ENCODE measurements at places on chromosomes 5 and 9. TPM values are rescaled to one million over a fixed set of nuclear protein-coding genes. Genes with fewer than 3 reads are reported as not detected.
A peak's percentile ranks its signal among the peaks of the same experiment; 100 is the strongest.

The PLAA gene
- 44.5 TPM for total RNA-seq

The PAIP1 gene
- 127 TPM for total RNA-seq

The MAP3K1 gene
- total RNA-seq, result 8.0 TPM

GRCh38 chr5:40312205-40312604 lies 367.5 kb upstream of the PTGER4 start:
- no peak for DNase-seq

GRCh38 chr9:21672761-21673160 lies 129.7 kb upstream of the MTAP start:
- no peak for DNase-seq

GRCh38 chr9:112012026-112012902 lies 115.7 kb downstream of the UGCG start:
- DNase-seq, result peak; percentile 81

The TYRP1 gene
- 0.36 TPM for total RNA-seq

- DNase-seq, result no peak
Observed at GRCh38 chr9:95465115-95465514, 51.7 kb downstream of the PTCH1 start.

- DNase-seq, result no peak
Observed at GRCh38 chr5:179333796-179334761, 11.2 kb downstream of the ADAMTS2 start.

The FGF10 gene
- 1.8 TPM for total RNA-seq

DNA sequence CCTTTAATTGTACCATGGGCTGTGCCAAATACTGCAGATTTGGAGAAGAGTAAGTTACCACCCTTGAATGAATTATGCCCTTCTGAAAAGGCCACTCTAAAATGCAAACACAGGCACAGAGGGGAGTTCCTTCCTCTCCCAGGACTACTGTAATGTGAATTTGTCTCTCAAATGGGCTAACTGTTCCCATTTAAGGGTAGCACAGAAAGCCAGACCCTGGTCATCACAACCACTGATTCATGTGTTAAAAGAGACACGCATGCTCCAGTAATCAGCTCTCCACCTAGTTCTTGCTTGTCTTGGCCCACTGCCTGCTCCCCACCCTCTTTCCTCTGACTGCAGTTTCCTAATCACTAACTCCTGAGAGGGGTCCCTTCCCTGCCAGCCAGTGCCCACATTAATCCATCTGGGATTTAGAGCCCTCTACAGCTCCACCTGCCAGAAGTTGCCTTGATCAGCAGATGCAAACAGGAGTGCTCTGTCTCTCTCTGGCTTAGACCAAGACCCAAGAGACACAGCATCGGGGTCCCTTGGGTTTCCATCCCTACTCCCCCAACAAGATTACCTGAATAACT lies 382.4 kb downstream of the TMEM167A start:
- no peak for DNase-seq

DNA sequence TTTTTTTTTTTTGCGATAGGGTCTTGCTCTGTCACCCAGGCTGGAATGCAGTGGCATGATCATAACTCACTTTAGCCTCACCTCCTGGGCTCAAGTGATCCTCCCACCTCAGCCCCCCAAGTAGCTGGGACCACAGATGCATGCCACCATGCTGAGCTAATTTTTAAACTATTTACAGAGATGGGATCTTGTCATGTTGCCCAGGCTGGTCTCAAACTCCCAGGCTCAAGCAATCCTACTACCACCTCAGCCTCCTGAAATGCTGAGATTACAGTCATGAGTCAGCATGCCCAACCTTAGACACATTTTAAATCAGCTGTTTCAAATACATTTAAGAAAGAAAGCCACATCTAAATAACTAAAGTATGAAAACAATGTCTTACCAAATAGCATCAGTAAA lies 439.0 kb downstream of the EBF1 start:
- no peak for DNase-seq

DNA sequence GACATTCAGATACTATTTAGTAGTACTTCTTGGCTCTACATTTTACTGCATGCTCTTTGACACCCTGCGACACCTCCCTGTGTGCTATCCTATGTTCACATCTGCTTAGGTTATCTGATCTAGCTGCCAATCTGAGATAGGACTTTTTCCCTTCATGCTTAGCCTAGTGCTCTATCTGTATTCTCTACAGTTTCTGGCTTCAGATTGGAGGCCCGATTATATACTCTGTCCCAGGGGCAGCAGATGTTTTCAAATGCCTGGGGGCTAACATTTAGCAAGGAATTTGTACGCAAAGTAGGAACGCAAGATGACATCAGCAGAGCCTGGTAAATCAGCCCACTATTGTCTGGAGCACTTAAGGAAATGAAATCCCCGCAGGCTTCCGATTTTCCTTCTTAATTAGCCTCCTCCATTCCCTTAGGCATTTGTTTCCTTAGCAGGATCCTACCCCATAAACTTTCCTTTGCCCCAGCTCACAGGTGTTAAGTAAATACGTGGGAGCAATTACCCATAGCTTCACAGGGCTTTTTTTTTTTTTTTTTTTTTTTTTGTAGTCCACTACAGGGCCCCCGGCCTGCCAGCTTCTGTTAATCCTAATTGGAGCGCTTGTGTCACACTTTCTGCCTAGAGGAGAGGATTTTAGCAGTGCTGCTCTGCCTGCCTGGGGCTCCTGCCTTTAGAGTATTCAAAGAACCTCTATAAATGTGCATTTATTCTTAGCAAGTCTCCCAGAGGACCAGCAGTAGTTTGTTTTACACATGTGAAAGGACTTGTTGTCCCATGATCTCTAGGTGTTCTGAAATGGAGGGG lies 61.1 kb upstream of the LPAR1 start:
- no peak for DNase-seq

The PITX1 gene
- 8.3 TPM for total RNA-seq

- peak; percentile 34 for DNase-seq
Observed at GRCh38 chr9:133430244-133430643, 8.1 kb downstream of the ADAMTS13 start.

The TUT7 gene
- 39.8 TPM for total RNA-seq

The FOXD4L4 gene
- total RNA-seq, result under 0.01 TPM

DNA sequence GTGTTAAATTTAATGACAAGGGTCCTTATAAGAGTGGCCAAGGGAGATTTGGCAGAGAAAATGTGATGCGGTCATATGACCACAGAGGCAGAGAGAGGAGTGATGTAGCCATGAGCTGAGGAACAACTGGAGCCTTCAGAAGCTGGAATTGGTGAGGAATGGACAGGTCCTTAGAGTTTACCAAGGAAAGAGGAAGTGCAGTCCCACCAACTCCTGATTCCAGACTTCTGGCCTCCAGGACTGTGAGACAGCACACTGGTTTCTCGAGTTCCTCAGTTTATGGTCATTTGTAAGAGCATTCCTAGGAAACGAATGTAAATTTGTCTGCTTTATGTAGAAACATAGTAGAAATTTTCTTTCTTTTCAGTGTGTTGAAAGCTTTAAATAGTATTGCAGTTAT lies 410.1 kb downstream of the CDH18 start:
- DNase-seq, result no peak

The MED22 gene
- 14.5 TPM for total RNA-seq

The POLE3 gene
- total RNA-seq, result 30.8 TPM

GRCh38 chr5:60436518-60436917 lies 263.4 kb downstream of the DEPDC1B start:
- no peak for DNase-seq

- no peak for DNase-seq
Observed at GRCh38 chr5:173839117-173839713, 48.9 kb upstream of the CPEB4 start.

DNA sequence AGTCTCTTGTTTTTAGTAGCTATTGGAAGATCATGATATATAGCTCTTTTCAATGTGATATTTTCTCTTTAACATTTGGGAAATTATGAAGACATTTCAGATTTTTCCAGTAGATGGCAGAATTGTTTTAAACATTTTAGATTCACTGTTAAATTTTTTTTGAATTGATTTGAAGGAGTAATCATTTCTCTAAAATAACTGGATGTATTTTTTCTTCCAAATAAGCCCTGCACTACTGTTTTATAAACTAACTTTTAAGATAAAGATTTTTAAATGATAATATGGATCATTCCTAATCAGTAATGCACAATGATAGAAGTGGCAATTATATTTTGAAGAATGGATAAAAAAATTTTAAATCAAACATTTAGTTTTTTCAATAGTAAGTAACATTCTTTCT lies 14.2 kb downstream of the NDUFAF2 start:
- no peak for DNase-seq

GRCh38 chr9:108191065-108191464 lies 664.7 kb downstream of the ACTL7B start:
- no peak for DNase-seq

The ANKRD18A gene
- not detected for total RNA-seq

- no peak for DNase-seq
Observed at GRCh38 chr9:13899924-13900323, 414.0 kb downstream of the NFIB start.

The ACTL7A gene
- not detected for total RNA-seq

GRCh38 chr9:91834740-91835139 lies 115.3 kb downstream of the ROR2 start:
- DNase-seq, result no peak

DNA sequence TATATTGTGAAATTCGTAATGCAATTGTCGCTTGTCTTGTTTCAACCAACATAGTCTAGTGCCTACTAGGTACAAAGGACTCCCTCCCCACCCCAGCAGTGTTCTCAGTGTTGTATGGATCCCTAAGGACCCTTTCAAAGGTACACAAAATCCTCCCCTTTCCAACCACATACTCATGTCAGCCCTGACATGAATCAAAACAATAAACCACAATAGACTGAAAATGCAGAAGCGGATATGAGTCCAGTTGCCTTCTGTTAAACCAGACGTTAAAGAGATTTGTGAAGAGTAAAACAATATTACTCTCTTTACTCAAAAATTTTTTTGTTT lies 82.4 kb upstream of the IFNK start:
- DNase-seq, result no peak

DNA sequence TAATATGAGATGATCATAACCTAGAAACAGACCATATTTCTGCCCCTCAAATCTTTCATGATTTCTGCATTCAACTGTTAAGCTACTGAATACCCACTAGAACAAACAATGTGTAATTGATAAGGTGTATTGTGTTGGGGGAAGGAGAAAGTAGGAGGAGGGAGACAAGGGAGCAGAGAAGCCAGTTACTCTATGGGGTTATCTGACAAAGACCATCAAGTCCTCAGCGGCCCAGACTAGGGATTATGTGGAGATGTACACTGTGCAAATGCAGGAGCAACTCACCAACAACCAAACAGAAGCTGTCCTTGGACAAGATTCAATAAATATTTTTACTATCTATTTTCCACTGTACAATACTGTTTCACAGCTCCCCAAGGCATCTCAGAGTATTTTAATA lies 2.7 kb downstream of the NRG2 start:
- no peak for DNase-seq

- no peak for DNase-seq
Observed at GRCh38 chr9:33331377-33331891, 41.1 kb downstream of the NFX1 start.

DNA sequence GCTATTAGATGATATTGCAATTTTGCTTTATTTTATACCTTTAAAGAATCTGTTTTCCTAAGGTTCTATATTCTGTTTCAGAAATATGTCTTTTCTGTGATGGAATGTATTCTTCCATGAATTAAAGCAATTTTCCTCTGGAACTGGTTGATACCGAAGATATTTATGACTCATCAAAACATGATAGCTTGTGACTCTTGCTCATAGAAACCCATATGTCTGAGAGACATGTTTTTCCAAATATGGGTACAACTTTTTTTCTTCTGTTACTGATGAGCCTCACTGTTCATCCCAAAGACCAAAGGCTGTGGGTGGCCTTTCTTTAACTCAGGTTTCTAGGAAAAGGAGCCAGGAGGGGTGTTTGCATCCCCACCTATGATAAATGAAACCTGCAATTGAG lies 126.1 kb upstream of the PAPPA start:
- DNase-seq, result no peak

The SLCO6A1 gene
- total RNA-seq, result not detected

The SLIT3 gene
- 38.3 TPM for total RNA-seq

The SMIM33 gene
- not detected for total RNA-seq

GRCh38 chr5:65478336-65478735 lies 3.4 kb downstream of the ADAMTS6 start:
- DNase-seq, result no peak

The LCN1 gene
- total RNA-seq, result not detected

All from osteoblast (primary cell).